Stromal cell of bone marrow (primary cell): ENCODE measurements at places on chromosomes 12 and 14.
A peak's percentile ranks its signal among the peaks of the same experiment; 100 is the strongest.

- DNase-seq: no peak
These were observed 104.8 kb downstream of the DUSP6 start for GRCh38 chr12:89247541-89247942.

DNA sequence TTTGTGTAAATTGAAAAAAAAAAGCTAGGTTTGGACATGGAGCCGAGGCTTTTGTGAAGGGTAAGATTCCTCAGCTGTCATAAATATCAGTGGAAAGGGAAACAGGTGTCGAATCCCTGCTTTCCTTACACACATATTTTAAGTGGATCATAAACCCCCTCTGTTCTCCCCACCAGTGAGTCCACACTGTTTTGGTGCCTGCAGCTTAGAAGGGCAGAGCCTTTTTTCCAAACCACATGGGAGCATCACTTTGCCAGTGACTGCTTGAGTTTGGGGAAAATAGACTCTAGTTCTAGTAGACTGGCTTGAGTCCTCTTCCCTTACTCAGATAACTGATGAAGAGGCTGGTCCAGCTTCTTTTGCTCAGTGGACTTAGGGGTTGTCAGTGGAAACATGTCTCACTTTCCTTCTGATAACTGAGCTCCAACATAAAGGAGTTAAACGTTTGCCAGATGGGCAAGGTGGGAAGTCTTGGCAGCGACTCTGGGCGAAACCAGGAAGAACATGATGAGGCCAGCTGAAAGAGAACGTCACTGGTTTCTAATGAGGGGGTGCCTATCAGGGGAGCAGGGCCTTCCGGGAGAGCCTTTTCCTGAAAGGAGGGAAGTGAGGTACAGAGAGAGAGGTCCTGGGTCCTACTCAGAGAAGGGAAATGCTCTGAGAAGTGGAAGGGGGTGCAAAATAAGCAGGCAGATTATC lies 168.1 kb upstream of the PARP11 start:
- DNase-seq: no peak

GRCh38 chr14:101525640-101526527 lies 35.4 kb upstream of the DIO3 start:
- DNase-seq: no peak

DNA sequence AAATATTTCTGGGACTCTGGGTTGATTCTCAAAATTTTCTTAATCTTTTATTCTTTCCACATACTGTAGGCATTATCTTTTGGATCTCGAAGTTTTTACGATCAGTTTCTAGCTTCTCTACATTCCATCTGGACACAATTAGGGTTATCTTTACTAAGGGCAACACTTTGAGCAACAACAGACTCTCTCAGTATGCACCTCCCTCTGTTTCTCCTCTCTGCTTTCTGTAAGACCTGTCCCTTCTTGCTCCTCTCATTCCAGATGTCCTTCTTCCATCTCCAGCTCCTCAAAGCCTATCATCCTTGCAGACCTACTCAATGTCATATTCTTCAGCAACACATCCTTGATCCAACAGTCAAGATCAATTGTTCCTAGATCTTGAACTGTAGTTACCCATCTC lies 457.0 kb downstream of the SLC6A15 start:
- no peak for DNase-seq

- DNase-seq: no peak
These were observed 5.6 kb upstream of the JAG2 start for GRCh38 chr14:105173901-105174894.

DNA sequence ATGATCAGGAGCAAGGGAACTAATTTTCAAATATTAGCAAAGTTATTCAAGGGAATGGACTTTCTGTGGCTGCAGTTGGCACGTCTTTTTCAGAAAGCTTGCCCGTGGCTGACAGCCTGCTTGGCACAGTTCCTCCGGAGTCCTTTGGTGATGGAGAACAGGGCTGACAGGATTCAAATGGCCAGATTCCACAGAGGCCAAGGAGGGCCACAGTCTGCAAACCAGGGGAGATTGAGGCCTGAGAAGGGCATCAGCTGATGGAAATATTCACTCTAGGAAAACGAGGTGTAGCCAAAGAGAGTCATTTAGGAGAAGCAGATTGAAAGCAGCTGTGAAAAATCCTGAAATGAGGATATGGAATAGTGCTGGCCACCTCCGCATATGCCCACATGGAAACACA lies 178.3 kb downstream of the EMP1 start:
- DNase-seq: no peak

DNA sequence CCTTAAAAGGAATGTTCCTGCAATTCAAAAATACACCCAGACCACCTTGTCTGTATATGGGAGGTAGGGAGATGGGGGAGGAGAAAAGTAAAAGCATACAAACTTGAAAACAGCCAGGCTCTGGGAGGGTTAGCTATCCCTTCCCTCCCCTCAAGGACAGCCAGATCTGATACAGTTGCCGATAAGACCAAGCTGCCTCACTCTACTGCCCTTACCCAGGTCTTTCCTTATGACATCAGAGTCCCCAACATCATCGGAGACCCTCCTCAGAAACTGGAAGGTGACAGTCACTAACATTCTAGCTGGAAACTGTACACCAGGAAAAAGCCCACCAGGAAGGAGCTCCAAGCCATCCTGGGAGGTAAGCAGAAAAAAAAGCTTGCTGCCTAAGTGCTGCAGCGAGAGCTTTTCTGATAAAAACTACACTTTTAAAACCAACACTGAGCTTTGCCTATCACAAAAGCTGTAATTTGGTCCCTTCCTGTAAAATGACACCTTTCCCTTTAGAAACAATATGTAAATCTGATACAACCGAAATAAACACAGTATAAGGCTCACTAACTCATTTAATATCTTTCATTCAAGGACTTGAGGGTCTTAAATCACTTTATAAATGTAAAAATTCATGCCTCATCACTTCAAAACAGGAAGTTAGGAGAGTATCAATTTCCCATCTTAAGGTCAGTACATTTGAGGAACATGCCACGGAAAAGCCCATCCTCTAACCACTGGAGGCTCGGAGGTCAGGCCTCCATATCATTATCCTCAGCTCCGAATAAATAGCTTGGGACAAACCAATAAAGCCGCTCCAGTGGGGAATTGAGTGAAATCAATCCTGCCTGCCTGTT lies 20.4 kb upstream of the PLEKHH1 start:
- no peak for DNase-seq

- no peak for DNase-seq
These were observed 16.8 kb downstream of the FLVCR2 start for GRCh38 chr14:75595226-75595625.

- DNase-seq: no peak
These were observed 1.1 kb downstream of the HPD start for GRCh38 chr12:121857322-121858246.

DNA sequence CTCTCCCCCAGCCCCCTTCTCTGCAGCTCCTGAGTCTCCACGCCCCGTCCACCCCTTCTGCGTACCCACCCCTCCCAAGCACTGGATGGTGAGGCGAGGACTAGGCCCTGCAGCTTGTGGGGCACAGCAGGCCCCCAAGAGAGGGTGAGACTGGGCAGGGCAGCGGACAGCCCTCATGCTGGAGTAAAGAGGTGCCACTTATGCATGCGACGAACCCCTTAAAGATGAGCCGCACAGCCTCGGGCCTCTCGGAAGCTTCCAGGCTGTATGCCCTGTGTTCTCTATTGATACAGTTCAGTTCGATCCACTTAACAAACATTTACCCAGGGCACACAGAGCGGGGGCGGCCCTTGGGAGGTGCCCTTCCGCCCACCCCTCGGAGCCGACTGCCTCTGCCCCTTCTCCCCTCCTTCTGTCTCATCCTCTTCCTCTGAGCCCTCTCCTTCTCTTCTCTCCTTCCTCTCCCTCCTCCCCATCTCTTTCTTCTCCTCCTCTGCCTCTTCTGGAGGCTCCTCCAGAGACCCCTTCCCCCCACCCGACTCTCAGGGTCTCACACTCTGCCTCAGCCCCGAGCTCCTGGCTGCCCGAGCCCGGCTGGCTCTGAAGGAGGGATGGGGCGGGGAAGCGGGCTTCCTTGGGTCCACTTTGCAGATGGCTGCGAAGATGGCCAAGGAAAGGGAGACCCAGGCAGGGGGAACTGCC lies 32.7 kb upstream of the DLK1 start:
- DNase-seq: no peak

DNA sequence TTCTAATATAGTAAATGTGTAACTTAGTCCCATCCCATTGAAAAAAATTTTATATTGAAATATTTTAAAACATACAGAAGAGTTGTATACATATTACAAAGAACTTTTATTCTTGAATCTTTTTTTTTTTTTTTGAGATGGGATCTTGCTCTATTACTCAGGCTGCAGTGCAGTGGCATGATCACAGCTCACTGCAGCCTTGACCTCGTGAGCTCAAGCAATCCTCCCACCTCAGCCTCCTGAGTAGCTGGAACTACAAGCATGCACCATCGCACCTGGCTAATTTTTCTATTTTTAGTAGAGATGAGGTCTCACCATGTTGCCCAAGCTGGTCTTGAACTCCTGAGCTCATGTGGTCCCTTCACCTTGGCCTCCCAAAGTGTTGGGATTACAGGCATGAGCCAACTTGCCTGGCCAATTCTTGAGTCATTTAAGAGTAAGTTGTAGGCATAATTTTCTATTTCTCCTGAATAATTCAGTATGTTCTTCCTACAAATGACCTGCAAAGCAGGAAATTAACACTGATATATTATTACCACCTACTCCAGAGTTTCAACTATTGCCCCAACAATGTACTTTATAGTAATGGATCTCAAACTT lies 153.0 kb upstream of the BMP4 start:
- DNase-seq: no peak

- DNase-seq: no peak
These were observed 50.9 kb downstream of the SNAPC1 start for GRCh38 chr14:61813096-61813606.

GRCh38 chr12:10749700-10750384 lies 26.7 kb upstream of the YBX3 start:
- peak; percentile 94 for DNase-seq

DNA sequence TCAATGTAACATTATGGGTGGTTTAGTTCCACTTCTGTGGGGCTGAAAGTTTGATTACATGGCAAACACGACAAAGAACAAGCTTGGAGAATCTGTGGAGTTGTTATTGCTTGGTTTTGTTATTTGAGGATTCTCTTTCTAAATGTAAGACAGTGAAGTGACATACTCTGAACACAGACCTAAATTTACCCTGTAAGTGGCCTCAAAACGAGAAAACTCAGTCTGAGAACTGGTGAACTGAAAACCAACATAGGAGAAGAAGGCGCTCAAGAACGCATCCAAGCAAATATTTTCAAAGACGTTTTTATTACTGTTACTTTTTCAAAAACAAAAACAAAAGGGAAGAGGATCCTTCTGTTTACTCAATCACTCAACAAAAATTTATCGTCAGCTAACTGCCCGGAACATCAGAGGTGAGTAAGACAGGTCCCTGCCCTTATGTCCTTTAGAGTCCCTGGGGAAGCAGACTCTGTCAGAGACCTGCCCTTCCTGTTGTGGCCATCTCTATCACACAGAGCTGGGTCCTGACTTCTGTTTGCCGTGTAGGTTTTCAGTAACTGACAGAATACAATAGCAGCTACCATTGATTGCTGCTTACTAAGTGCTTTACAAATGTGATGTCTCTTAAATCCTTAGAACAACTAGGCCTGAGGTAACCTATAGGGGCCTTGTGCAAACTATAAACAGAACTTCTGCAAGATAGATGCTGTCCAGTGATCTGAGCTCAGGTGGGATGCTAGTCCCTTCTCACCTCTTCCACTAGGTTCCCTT lies 79.3 kb upstream of the C12orf71 start:
- no peak for DNase-seq

DNA sequence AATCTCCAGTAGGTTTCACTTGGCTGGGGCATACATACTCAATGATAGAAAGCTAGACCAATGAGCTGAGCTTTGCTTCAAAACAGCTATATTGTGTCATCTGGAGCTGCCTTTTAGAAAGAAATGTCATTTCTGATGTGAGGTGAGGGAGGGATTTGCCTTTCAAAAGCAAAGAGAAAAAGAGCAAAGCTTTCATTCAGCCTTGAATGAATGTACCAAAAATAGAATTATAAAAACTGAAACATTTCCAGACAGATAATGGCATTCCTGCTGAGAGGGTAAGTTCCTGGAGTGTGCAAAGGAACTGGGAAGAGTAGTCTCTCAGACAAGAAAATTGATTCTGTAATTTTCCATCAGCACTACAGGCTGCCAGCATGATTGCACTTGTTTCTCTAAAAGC lies 710.0 kb downstream of the LRFN5 start:
- no peak for DNase-seq

DNA sequence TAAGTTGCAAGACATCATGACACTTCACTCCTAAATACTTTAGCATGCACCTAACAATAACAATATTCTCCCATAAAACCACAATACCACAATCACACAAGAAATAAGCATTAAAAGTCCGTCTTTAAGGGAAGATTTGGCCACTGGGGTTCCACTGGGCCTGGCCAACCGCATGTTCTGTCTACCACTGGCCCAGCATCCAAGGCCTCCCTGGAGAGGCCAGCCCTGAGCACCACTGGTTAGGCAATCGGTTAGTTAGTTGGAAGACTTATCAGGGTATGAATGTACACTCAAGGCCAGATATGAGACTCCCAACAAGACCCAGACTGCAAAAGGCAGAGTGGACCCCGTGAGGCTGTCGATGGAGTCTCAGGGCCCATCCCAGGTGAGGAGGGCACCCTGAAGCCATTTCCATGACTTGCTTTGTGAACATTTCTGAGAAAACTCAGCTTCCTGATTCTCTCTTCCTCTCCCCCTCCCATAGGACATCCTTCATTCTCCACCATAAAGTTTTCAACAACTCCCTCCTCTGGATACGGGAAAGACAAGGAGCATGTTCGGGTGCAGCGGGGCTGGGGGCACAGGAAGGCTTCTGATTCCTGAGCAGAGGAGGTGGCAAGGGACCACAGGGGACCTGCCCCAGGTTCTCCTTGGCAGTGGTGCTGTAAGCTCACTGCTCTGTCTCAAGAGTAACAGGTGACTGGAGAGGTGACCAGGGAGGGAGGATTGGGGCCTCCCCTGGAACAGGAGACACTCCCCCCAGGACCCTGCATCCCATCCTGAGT lies 5.9 kb downstream of the PXN start:
- peak; percentile 65 for DNase-seq

GRCh38 chr14:102138961-102139285 lies 774 bp upstream of the WDR20 start:
- DNase-seq: no peak

DNA sequence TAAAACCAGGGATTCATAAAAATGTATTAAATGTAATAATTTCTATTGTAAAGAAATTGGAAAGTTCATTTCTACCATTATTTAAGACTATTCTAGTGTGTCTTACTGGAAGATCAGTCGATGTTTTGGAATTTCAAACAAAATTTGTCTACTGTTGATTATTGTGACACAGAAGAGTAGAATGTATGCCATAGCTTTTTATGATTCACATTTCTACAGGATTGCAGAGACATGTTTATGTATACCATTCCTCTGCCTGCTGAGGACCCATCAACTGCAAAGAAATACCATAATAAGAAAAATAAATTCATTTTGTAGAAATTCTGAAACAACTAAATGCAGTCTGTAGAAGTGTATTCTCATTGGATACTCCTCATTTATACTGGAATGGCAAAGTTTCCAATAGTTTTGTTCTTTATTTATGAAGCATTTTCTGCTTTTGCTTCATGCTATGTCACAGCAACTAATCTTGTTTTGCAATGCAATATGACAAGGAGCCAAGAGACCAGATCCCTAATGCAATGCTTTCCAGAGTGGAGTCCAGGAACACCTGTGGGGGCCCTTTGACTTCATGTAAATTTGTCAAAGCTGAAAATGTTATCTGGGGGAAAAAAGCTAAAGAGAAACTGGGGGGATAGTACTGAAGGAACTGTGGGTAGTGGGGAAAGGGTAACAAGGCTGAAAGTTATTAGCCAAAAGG lies 172.9 kb upstream of the LRIG3 start:
- no peak for DNase-seq

GRCh38 chr14:67493092-67493717 lies 4.7 kb upstream of the TMEM229B start:
- DNase-seq: no peak
